ENCODE measurements at places on chromosomes 12 and 14.
A peak's percentile ranks its signal among the peaks of the same experiment; 100 is the strongest.

- DNase-seq: no peak
Observed at GRCh38 chr12:31363831-31364230, 37.9 kb upstream of the SINHCAF start.

DNA sequence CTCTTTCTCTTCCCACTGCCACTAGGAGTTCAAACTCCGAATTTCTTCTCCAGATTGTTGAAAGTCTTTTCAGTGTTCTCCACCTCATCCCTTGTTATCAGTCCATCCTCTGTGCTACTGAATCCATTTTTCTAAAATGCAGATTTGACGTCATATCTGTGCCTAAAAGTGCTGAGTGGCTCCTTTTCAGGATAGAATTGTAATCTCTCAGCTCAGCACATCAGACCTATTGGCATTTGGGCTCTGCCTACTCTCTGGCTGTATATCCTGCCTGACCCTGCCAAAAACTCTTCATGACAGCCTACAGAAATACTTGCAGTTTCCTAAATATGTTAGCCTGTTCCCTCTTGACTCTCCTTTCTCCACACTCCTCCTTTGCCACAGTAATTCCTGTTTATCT lies 1.1 kb upstream of the RABGGTA start:
- no peak for DNase-seq

DNA sequence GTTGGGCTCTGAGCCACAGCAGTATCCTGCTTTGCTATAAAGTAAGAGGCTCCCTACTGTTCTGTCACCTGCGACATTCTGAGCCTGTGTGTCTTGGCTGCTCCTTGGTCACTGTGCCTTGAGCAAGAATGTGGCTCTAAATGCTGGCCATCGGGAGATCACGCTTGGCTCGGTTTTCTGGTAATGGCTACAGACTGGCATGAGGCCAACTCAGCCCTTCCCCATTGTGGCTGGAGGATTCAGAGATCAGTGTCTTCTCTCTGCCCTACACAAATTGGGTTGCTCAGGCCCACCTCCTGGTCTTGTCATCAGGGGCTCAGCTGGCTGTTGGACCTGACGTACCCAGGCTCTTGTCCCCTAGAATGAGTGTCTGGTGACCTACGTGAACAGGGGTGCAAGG lies 94.5 kb downstream of the PLXNC1 start:
- DNase-seq: no peak

DNA sequence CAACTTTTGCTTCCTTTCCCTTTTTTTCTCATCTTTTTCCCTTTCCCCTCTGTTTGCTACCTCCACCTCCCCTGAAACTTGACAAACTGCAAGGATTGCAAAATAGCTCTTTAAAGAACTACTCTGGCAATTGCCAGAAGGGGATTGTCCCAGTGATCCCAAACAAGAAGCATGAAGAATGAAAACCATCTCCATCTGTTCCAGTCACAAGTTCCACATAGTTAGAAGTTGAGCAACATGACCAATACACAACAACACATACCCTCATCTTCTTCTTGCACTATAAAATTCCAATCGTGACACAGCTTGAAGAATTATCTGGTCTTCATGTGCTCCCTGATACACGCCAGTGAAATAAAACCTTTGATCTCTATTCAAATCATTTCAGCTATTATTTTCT lies 93.7 kb upstream of the USP15 start:
- no peak for DNase-seq

DNA sequence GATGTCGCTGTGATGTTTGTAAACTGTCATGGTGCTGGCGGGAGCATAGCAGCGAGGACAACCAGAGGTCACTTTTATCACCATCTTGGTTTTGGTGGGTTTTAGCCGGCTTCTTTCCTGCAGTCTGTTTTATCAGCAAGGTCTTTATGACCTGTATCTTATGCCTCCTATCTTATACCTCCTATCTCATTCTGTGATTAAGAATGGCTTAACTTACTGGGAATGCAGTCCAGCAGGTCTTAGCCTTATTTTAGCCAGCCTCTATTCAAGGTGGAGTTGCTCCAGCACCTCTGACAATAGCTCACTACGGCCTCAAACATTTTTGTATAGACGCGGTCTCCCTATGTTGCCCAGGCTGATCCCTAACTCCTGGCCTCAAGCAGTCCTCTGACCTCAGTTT lies 53.7 kb downstream of the B4GALNT3 start:
- no peak for DNase-seq

DNA sequence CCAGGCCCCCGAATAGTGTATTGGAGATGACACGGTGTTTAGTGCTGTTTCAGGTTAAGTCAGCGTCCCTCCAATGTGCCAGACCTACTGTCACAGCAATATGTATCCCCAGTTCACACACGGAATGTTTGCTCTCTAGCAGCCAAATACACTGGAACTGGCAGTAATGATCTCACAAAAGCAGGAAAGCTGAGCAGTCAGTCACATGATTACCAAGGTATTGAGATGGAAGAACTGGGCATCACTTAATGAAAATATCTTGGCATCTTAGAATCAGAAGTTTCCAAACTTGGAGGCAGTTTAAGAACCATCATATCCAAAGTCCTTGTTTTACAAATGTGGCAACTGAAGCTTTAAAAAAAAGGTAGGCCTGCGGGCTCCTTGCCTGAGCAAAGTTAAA lies 23.3 kb downstream of the NINJ2 start:
- no peak for DNase-seq

- peak; percentile 48 for DNase-seq
Observed at GRCh38 chr14:103260629-103261124, 73.4 kb upstream of the EIF5 start.

- no peak for DNase-seq
Observed at GRCh38 chr14:60654334-60654821, 5.1 kb upstream of the SIX1 start.

- no peak for DNase-seq
Observed at GRCh38 chr12:91984556-91984955, 161.1 kb downstream of the BTG1 start.

- DNase-seq: no peak
Observed at GRCh38 chr14:96501217-96501739, 904 bp upstream of the PAPOLA start.

GRCh38 chr14:103629503-103630121 lies 601 bp downstream of the KLC1 start:
- peak; percentile 44 for DNase-seq

GRCh38 chr12:123134826-123135225 lies 16.1 kb downstream of the PITPNM2 start:
- no peak for DNase-seq

GRCh38 chr12:124861492-124861891 lies 2.2 kb downstream of the SCARB1 start:
- no peak for DNase-seq

DNA sequence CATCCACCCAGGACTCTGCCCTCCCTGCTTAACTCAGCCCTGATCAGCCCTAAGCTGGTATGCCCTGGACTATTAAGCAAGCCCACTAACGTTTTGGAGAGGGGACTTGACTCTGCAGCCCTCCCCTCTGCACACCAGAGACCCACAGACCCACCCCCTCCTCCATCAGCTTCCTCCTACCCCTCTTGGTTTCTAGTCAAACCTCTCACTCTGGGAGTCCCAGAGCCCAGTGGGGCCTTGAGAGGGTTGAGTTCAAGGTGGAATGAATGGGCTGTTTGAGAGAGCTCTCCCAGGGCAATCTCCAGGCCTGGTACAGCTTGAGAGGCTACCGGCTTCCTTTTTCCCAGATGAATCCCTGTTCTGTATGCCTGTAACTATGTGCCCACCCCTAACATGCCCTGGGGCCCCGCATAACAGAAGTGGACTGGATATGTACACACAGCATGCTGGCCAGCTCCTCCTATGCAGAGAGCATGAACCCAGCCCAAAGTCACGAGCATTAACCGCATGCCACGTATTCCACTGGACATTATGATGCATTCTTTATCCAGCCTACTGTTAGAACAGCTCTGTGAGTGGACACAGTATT lies 43.6 kb downstream of the IRF2BPL start:
- DNase-seq: no peak

DNA sequence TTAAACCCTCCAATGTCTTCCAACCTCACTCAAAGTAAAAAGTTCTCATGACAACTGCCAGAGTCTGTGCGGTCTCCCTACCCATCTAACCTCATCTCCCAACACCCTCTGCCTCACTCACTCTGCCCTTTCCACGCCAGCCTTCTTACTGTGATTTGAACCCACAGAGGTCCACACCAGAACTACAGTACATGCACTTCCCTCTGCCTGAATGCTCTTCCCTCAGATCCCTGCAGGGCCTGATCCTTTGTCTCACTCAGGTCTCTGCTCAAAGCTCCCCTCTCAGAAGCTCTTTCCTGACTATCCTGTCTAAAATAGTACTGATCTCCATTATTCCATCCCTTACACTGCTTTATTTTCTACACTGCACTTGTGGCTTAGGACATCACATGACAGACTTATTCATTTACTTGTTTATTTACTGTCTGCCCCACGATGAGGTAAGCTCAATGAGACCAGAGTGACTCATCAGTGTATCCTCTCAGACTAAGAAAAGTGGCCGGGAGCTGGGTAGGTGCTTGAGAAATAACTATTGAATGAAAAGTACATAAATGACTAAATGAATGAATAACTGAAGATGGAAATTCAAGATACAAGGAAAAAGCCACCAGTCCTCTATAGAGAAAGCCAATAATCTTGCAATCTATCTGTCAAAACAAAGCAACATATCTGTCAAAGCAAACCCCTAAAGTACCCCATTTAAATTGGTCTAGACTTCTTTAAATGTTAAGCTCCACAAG lies 17.1 kb downstream of the POMT2 start:
- peak; percentile 96 for DNase-seq

- DNase-seq: no peak
Observed at GRCh38 chr14:26595926-26596542, 1.8 kb downstream of the NOVA1 start.

GRCh38 chr14:72892879-72893635 lies 844 bp downstream of the DPF3 start:
- DNase-seq: peak; percentile 42

- DNase-seq: no peak
Observed at GRCh38 chr14:24379907-24380730, 12.1 kb downstream of the NFATC4 start.

DNA sequence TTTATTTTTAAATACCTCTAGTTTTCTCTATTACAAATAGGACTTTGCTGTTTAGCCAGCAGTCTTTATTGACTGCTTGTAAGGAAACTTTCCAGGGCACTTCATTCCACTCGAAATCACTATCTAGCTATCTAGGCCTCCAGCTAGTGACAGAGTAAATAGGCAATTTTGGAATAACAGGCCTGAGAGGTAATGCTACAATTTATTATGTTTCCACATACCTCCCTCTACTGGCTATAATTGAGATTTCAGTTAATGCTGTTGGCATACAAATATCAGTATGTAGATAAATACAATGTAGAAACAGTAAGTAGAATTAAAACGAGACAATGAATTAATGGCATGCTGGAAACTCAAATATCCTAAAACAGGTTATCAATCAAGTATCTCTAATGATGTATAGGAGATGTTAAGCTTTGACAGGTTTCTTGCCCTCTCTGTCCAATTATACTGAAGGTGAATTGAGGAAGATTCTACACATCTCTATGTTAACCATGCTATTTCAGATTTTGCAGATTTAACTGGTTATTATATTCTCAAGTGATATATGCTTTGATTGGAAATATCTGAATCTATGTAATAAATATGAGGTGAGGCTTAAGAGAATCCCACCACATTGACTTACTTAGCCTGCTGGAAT lies 7.2 kb downstream of the DTD2 start:
- peak; percentile 62 for DNase-seq

DNA sequence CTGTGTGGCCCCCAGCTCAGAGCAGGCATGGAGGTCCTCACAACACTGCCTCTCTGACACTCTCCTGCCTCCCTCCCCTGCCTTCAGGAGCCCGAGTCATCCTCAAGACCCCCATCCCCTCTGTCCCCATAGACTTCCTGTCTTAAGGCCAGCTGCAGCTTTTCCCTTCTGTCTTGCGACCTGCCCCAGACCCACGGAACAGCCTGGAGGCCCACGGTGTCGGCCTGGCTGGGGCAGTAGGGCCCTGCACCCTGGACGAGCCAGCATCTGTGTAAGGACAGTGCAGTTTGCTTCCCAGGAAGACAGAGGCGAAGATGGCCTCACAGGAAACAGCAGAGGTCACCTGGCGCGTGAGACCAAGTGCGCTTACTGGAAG lies 9.7 kb downstream of the TEDC1 start:
- DNase-seq: no peak

DNA sequence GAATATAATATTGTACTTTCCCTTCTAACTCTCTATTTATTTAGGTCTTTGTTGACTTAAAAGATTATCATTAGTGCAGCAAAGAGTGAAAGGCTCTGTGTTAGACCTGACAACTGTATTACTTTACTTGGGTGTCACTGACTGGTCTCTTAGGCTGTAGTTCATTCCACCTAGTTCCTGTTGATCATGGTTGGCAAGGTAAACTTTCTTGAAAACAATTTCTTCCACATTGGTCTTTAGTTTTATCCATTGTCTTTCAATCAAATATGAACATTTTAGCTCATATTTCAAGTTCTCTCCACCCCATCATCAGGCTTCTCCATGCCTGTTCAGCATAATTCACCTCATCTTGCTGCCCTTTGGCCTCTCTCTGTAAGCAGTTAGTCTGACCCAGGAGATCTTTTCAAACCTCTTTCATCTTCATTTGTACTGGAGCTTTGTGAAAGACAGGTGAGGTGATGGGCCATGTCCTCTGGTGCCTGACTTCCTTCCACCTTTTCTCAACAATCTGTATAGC lies 32.1 kb upstream of the PPM1H start:
- DNase-seq: no peak

DNA sequence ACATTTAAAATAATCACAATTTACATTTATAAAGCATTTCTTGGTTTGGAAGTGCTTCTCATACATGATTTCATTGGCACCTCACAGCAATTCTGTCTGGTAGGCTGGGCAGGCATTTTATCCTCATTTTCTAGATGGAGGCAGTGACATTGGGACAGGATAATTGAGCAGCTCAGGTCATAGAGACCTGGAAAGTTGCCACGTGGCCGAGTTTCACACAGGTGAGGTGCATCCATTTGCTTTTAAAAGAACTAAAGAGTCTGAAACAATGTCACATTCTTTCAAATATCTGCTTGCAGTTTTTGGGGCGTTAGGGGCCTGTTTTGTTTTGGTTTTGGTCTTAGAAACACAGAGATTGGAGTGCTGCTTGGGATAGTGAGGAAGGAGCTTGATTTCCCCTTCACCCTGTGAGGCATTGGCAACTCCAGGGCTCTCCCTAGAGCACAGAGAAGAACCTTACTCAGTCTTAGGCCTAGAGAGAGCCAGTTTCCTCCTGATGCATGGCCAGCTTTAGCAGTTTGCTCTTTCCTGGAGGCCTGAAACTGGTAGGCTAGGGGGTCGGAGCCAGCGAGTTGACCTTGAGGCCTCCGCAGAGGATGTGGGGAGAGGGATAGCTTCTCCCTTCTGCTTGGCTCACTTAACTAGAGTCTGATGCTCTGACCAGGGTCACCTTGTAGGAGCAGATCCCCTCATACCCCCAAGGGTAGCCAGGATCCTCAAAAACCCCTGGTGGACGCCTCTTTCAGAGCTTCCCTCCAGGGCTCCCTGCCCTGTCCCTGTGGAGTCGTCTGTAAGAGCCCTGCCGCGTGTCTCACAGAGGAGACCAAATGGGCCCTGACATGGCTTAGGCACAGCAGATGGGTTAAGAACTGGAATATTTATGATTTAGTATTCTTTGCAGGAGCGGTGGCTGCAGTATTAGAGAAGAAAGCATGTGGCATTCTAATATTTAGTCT lies 34.9 kb upstream of the JDP2 start:
- DNase-seq: no peak

- DNase-seq: no peak
Observed at GRCh38 chr14:79706382-79706781, 504.9 kb downstream of the DIO2 start.

GRCh38 chr12:25308756-25309155 lies 58.0 kb upstream of the KRAS start:
- DNase-seq: no peak

- DNase-seq: no peak
Observed at GRCh38 chr12:124605150-124605882, 37.9 kb upstream of the NCOR2 start.

All from HTR-8/SVneo (cell line).